ENCODE measurements at places on chromosomes 11 and 22.

DNA sequence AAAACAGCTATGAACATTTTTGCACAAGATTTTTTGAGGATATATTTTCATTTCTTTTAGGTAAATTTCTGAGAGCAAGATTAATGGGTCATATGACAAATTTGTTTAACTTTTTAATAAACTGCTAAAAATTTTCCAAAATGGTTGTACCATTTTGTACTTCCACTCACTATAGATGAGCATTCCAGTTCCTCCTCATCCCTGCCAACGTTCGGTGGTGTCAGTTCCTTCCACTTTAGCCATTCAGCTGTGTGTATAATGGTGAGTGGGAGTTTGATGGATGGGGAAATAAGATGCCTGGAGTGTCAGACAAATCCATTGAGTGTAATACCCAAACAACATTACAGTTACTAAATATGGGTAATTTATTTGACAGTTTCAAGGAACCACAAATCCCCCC is 49.7 kb downstream of the MIAT start:
- no peak for DNase-seq

GRCh38 chr11:57667736-57668433 is at the start of gene ZDHHC5:
Gene ZDHHC5 (plus strand): TSS chr11:57668114. CDS start chr11:57673091, 4,977 bp downstream.
- peak; percentile 99 for DNase-seq

- DNase-seq = no peak
Observed at GRCh38 chr11:130762638-130763037, 153.6 kb downstream of the SNX19 start.

DNA sequence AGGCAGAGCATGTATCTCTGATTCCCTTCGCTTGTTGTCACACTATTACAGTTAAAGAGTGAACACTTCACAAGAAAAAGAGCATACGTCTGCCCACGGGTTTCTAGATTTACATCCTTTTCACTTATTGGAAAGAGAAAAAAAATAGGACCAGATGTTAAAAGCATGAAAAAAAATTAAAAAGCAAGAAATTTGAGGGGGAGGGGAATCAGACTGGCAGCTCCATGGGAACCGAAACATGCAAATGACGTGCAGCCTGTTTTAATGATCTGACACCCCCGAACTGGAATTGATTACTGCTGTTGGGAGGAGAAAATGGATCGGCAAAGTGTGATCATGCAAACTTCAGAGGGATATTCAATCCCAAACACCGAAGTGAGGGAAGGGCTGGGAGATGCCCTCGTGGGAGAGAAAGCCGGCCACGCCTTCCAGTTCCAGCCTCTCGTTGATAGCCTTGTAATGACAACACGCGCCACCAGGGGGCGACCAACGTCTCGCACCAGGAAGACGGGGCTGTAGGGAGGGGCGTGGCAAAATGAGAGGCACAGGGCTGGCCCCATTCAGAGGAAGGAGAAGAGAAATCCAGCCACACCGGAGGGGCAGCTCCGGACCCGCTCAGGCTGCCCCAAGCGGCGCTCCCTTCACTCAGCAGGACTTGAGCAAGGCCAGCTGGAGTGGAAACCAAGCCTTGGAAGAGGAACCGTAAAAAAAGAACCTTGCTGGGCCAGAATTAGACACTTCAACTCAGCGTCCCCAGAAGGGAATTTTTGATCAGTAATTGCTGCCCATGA is 53.8 kb upstream of the SYT13 start:
- peak; percentile 80 for DNase-seq

DNA sequence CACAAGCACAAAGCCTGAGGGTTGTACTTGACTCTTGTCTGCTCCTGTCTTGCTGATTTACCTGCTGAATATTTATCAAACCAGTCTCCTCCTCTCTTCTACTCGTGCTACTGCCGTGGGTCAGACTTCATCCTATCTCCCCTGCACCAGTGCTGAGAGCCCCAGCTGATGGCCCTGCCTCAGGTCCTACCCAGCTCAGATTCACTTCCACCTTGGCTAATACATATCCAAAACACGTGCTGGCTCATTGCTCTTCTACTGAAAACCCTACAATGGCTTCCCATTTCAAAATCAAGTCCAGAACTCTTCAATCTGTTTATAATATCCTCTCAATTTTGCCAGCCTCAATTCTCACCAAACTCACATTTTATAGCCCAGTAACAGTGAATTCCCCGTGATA is 48.3 kb downstream of the RAB30 start:
- no peak for DNase-seq

Data from NCI-H1930 (cell line).